ENCODE measurements at places on chromosomes 12 and 14. TPM values are rescaled to one million over a fixed set of nuclear protein-coding genes. Genes with fewer than 3 reads are reported as not detected.

The PTPRQ gene
- total RNA-seq, result not detected

- H3K4me3 ChIP-seq, result no peak overlapping the region
- peak; percentile 14 for DNase-seq
- H3K36me3 ChIP-seq, result no peaks in the 10 kb centered on the region
- H3K4me1 ChIP-seq, result peaks cover 9% of the 10 kb centered on the region
- H3K27ac ChIP-seq, result no peak overlapping the region
Measured at GRCh38 chr12:48991247-48992050, 7.7 kb downstream of the DDN start.

- H3K4me3 ChIP-seq, result no peak overlapping the region
- H3K27me3 ChIP-seq, result no peaks in the 10 kb centered on the region
- no peak for DNase-seq
- H3K4me1 ChIP-seq, result no peaks in the 10 kb centered on the region
- H3K27ac ChIP-seq, result no peak overlapping the region
Measured at GRCh38 chr12:108752387-108752786, 21.1 kb upstream of the CORO1C start.

DNA sequence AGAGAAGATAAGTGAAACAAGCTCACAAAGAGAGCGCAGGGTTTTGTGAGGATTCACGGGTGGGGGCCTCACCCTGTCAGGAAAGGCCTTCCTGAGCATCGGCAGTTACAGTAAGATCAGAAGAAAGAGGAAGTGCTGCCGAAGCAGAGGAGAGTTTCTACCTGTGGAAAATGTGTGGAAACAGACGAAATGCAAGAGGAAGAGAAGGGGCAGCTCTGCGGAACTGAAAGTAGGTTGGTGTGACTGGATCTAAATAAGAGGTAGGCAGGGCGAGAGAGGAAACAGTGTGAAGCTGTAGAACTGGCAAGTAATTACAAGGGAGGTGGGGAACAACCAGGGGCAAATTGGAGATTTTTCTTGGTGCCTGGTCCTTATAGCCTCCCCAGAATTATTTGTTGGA lies 2.6 kb downstream of the GPR68 start:
- DNase-seq, result peak; percentile 56
- H3K4me3 ChIP-seq, result peak overlapping the region; percentile 96
- no peaks in the 10 kb centered on the region for H3K27me3 ChIP-seq
- peaks cover 83% of the 10 kb centered on the region for H3K4me1 ChIP-seq
- peak overlapping the region; percentile 97 for H3K27ac ChIP-seq

DNA sequence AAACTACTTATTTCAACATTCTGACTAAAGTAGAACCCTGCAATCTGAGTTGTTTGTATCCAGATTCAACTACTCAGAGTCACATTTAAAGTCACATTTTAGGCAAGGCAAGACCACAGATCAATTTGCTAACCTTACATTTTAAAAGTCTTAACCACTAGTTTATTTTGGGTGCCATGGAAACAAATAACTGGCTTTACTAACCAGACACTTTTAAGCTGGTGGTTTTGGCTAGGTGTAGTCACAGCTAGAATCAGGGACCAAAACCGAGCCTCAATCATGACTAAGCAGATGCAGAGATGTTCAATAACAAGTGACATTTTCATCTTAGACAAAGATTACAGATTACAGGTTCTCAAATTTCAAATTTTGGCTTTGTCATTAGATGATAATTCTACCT lies 115.3 kb downstream of the PDE6H start:
- peaks cover 13% of the 10 kb centered on the region for H3K4me1 ChIP-seq
- H3K27me3 ChIP-seq, result peaks cover 18% of the 10 kb centered on the region
- no peaks in the 10 kb centered on the region for H3K36me3 ChIP-seq
- no peak overlapping the region for H3K4me3 ChIP-seq
- peak overlapping the region; percentile 16 for H3K27ac ChIP-seq

The FAIM2 gene
- total RNA-seq, result 0.95 TPM

GRCh38 chr14:70726651-70727375 lies 82.5 kb downstream of the MAP3K9 start:
- H3K27ac ChIP-seq, result no peak overlapping the region
- no peaks in the 10 kb centered on the region for H3K4me1 ChIP-seq
- H3K4me3 ChIP-seq, result no peak overlapping the region
- peaks cover 9% of the 10 kb centered on the region for H3K36me3 ChIP-seq
- DNase-seq, result no peak

The AMDHD1 gene
- total RNA-seq, result 0.93 TPM

GRCh38 chr12:50620109-50620977 lies 115.6 kb downstream of the DIP2B start:
- H3K4me1 ChIP-seq, result peaks cover 38% of the 10 kb centered on the region
- DNase-seq, result no peak
- H3K4me3 ChIP-seq, result no peak overlapping the region
- H3K27ac ChIP-seq, result peak overlapping the region; percentile 21

DNA sequence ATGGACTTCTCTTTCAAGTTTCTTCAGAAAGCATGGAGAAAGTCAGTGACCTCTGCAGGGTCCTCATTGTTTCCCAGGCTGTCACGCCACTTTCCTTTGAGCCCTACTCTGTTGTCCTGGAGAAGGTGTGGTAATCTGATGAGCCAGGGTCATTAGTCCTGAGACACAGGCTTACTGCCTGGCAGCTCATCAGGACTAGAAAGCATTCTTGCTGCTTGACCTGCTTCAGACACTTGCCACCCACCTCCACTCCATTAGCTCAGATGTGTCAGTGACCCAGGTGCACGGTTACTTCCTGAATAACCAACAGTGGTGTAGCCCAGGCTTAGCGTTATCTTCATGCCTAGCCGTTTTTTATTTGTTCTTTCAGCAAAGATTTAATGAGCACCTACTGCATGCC lies 93.9 kb downstream of the FGD4 start:
- H3K27ac ChIP-seq, result no peak overlapping the region
- DNase-seq, result no peak
- no peaks in the 10 kb centered on the region for H3K4me1 ChIP-seq
- H3K27me3 ChIP-seq, result peaks cover 16% of the 10 kb centered on the region
- H3K4me3 ChIP-seq, result no peak overlapping the region

GRCh38 chr14:92922883-92923743 lies at the start of gene CHGA:
Gene CHGA (plus strand): TSS chr14:92923150. CDS start chr14:92923360, 210 bp downstream.
- no peak within 1 kb of the TSS for H3K4me3 ChIP-seq
- no peaks in the 10 kb centered on the region for H3K36me3 ChIP-seq
- H3K4me1 ChIP-seq, result peaks cover 3% of the 10 kb centered on the region
- DNase-seq, result peak; percentile 55
- H3K27ac ChIP-seq, result no peak within 1 kb of the TSS

DNA sequence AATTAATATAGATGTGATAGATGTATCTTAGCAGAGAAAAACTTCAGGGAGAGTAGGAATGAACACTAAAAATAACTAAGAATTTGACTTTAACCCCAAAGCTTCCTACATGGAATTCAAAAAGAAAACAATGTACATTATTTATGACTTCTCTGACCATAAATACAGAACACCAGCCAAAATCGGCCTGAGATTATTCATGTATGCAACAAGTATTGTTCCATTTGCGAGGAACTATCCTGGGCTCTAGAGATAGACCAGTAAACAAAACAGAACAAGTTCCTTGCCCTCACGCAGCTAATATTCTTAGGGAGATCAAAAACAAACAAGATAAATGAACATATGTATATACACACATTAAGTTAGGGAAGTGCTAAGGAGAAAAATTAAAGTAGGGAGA lies 432.3 kb upstream of the SOX5 start:
- no peaks in the 10 kb centered on the region for H3K4me1 ChIP-seq
- H3K27me3 ChIP-seq, result no peaks in the 10 kb centered on the region
- no peak for DNase-seq
- H3K4me3 ChIP-seq, result no peak overlapping the region
- H3K36me3 ChIP-seq, result no peaks in the 10 kb centered on the region
- no peak overlapping the region for H3K27ac ChIP-seq

- peaks cover 8% of the 10 kb centered on the region for H3K4me1 ChIP-seq
- peaks cover 14% of the 10 kb centered on the region for H3K36me3 ChIP-seq
- H3K4me3 ChIP-seq, result no peak overlapping the region
- no peak for DNase-seq
- H3K27me3 ChIP-seq, result no peaks in the 10 kb centered on the region
Measured at GRCh38 chr14:31858868-31859267, 218.2 kb upstream of the ARHGAP5 start.

GRCh38 chr12:82058197-82058596 lies 299.0 kb upstream of the PPFIA2 start:
- no peak overlapping the region for H3K27ac ChIP-seq
- H3K4me3 ChIP-seq, result no peak overlapping the region
- no peaks in the 10 kb centered on the region for H3K4me1 ChIP-seq
- DNase-seq, result no peak

The RBP5 gene
- 0.86 TPM for total RNA-seq

The MORN3 gene
- 3.6 TPM for total RNA-seq

DNA sequence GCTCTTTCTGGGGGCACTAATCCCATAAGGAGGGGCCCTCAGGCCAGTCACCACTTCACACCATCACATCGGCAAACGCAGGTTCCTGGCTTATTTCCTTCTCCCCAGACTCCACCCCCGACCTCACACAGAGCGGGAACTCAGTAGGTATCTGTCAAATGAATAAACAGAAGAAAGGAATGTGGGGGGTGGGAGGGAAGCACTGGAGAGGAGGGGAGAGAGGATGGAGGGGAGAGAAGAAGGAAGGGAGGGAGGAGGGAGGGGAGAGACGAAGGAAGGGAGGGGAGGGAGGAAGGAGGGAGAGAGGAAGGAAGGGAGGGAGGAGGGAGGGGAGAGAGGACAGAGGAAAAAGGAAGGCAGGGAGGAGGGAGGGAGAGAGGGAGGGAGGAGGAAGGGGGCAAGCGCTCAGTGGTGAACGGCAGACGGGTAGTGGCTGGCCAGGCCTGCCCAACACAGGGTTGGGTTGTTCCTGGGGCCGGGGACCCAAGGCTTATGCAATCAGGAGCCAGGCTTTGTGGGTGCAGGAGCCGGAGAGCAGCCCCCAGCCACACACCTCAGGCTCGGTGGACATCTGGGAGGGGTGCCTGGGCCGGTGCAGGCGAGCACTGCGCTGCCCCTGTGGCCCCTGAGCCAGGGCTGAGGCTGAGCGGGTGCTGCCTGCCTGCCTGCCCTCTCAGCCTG lies 52.6 kb upstream of the FBRSL1 start:
- H3K36me3 ChIP-seq, result no peaks in the 10 kb centered on the region
- no peak overlapping the region for H3K27ac ChIP-seq
- peaks cover 23% of the 10 kb centered on the region for H3K4me1 ChIP-seq
- H3K4me3 ChIP-seq, result no peak overlapping the region

GRCh38 chr14:99422228-99423010 lies 58.2 kb downstream of the SETD3 start:
- H3K36me3 ChIP-seq, result peaks cover 11% of the 10 kb centered on the region
- no peak overlapping the region for H3K4me3 ChIP-seq
- DNase-seq, result no peak
- H3K27me3 ChIP-seq, result no peaks in the 10 kb centered on the region
- peaks cover 5% of the 10 kb centered on the region for H3K4me1 ChIP-seq
- no peak overlapping the region for H3K27ac ChIP-seq

GRCh38 chr12:39935275-39935674 lies 170.6 kb downstream of the SLC2A13 start:
- no peak for DNase-seq
- H3K27ac ChIP-seq, result no peak overlapping the region
- no peak overlapping the region for H3K4me3 ChIP-seq
- no peaks in the 10 kb centered on the region for H3K36me3 ChIP-seq
- peaks cover 3% of the 10 kb centered on the region for H3K4me1 ChIP-seq

GRCh38 chr12:50926415-50926814 lies 25.9 kb upstream of the HIGD1C start:
- peaks cover 9% of the 10 kb centered on the region for H3K4me1 ChIP-seq
- H3K4me3 ChIP-seq, result no peak overlapping the region
- H3K27ac ChIP-seq, result no peak overlapping the region
- DNase-seq, result no peak
- H3K27me3 ChIP-seq, result no peaks in the 10 kb centered on the region

DNA sequence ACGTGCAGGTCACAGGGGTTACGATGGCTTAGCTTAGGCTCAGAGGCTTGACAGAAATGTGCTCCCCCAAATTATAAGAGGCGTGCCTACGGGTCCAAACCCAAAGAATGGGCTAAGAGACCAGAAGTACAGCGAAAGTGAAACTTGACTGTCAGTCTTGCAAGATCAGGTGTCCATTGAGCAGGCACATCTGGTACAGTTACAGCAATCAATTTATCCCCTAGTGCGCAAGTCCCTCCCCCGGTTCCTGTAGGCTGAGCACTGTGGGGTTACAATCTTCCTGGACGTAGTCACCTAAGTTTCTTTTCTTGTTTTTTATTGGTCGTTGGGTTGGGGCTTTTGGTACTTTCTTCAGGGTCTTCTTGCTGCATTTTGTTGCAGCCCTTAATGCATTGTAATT lies 134.2 kb downstream of the UNC79 start:
- no peaks in the 10 kb centered on the region for H3K36me3 ChIP-seq
- H3K27ac ChIP-seq, result no peak overlapping the region
- no peaks in the 10 kb centered on the region for H3K4me1 ChIP-seq
- no peak overlapping the region for H3K4me3 ChIP-seq
- DNase-seq, result no peak
- H3K27me3 ChIP-seq, result no peaks in the 10 kb centered on the region

- no peak overlapping the region for H3K27ac ChIP-seq
- no peak overlapping the region for H3K4me3 ChIP-seq
- no peaks in the 10 kb centered on the region for H3K27me3 ChIP-seq
- peaks cover 22% of the 10 kb centered on the region for H3K4me1 ChIP-seq
- peak; percentile 39 for DNase-seq
Measured at GRCh38 chr14:35687335-35687939, 121.7 kb downstream of the RALGAPA1 start.

- H3K27me3 ChIP-seq, result no peaks in the 10 kb centered on the region
- no peak overlapping the region for H3K4me3 ChIP-seq
- no peaks in the 10 kb centered on the region for H3K4me1 ChIP-seq
- no peak for DNase-seq
Measured at GRCh38 chr12:124088217-124088907, 115.3 kb downstream of the ZNF664 start.

DNA sequence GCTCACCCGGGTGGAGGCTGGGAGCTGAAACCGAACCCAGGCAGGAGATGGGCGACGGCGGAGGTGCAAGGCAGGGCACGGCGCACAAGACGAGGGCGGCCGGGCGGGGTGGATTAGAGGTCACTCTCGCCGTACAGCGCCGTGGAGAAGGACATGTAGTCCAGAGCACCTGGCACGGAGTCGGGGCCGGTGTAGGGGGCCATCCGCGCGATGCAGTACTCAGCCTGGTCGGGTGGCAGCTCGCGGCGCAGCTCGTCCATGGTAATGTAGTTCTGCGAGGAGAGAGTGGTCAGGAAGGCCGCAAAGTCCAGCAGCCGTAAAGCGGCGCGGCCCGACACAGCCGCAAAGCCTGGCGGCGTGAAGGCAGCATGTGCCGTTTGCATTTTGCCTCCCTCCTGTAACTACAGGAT lies 81.9 kb upstream of the ZFP36L1 start:
- H3K27me3 ChIP-seq, result no peaks in the 10 kb centered on the region
- no peak overlapping the region for H3K4me3 ChIP-seq
- H3K36me3 ChIP-seq, result peaks cover 6% of the 10 kb centered on the region
- DNase-seq, result no peak
- no peak overlapping the region for H3K27ac ChIP-seq
- H3K4me1 ChIP-seq, result no peaks in the 10 kb centered on the region

- peaks cover 12% of the 10 kb centered on the region for H3K4me1 ChIP-seq
- H3K36me3 ChIP-seq, result no peaks in the 10 kb centered on the region
- no peak overlapping the region for H3K27ac ChIP-seq
- no peak overlapping the region for H3K4me3 ChIP-seq
- DNase-seq, result no peak
Measured at GRCh38 chr12:131091976-131092691, 138.4 kb downstream of the ADGRD1 start.

All from activated CD4-positive, alpha-beta memory T cell treated with anti-CD3 and anti-CD28 coated beads, Interleukin-2, amount 10 ng/mL, durations not matched to agents 7 days and 5 days (primary cell).